Ovary (tissue), 10 donors: ENCODE measurements at places on chromosomes 5 and 9.
A peak's percentile ranks its signal among the peaks of the same experiment; 100 is the strongest.

DNA sequence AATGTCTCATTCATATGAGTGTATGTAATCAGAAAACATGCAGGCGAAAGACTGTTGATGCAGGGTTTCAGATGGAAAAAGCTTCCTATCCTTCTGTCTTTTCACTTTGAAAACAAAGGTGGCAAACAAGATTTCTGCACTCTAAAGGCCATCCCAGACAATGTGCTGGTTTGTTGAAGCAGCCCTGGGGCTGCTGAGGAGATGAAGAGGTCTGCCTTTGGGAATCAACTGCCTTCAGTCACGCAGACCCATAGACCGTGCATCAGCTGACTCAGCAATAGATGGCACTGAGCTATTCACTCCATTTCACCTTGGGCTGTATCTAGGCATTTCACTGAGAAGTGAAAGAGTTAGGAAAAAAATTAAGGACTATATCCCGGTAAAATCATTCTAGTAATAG is 60.5 kb upstream of the C5orf46 start:
- DNase-seq = no peak

DNA sequence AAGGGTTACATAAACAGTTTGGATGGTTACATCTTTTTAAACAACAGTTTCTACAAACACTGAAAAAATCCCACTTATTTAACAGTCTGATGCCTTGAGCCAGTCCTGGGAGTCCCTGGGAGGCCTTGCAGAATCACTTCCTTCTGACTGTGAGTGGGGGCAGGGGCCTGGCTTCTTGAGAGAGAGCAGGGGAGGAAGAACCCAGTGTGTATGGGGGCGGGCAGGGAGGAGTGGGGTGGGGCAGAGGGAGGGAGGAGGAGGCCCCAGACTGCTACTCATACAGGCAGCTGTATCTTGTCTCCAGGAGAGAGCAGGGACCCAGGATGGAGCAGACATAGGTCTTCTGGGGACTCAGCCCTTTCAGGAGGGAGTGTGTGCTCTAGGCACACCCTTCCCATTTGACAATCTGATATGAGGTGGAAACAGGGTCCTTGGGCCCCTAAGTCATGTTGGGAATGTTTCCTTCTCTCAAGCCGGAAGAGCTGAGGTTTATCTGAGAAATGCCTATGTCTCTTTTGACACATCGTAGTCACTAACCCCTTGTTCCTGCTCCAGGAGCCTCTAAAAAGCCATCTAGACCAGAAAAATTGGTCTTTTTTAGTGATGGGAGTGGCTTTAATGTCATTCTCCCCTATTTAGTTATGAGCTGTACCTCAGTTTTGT is 52.8 kb downstream of the IRF1 start:
- peak; percentile 86 for DNase-seq

DNA sequence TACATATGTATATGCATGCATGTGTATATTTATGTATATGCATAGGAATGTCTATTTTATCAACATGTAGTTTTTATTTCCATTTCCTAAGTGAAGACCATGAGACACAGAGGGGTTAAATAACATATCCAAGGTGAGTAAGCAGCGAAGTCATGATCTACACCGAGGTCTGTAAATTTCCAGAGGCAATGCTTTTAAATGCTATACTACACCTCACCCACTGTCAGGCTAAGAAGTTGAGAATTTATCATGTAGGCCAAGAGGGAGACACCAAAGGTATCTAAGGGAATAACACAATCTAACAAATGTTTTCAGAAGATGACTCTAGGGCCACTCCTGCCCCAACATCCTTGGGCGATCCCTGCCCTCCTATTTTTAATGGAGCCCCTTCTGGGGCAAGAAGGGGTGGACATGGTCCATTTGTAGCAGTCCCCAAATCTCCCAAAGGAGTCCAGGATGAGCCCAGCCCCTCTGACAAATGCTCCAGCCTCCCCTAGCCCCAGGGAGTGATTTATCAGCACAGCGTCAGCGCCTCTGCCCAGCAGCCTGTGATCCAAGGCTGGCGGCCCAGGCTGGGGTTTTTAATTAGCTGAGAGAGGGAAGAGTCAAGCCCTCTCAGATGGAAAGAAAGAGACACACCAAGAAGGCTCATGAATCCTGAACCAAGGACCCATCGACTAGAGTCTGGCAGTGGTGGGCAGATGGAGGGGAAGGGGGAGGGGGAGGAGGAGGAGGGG is 339.9 kb downstream of the ASTN2 start:
- no peak for DNase-seq

DNA sequence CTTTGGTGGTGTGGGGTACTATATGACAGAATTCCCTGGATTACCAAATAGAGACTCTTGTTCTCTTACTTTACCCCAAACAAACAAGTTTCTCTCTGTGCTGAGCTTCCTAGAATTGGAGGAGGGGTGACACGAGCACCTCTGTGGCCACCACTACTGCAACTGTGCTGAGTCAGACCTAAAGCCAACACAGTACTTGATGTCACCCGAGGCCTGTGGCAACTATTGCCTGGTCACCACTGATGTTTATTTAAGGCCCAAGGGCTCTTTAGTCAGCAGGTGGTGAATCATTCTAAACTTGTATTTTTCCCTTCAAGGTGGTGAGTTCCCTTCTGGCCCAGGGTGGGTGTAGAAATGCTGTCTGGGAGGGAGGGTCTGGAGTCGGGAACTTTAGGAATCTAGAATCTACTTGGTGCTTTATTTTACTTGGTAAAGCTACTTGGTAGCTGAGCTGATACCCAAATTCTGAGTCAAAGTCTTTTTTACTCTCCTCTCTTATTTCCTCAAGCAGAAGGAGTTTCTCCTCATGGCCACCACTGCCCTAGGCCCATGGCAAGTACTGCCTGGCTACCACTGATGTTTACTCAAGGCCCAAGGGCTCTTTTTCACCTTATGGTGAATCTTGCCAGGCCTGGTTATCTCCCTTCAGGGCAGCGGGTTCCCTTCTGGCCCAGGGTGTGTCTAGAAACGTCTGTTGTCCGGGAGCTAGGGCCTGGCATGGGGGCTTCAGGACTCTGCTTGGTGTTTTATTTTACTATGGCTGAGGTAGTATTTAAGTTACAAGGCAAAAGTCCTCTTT is 9.8 kb downstream of the LURAP1L start:
- DNase-seq = no peak

- no peak for DNase-seq
Observed at GRCh38 chr5:34684281-34684979, 28.3 kb downstream of the RAI14 start.

DNA sequence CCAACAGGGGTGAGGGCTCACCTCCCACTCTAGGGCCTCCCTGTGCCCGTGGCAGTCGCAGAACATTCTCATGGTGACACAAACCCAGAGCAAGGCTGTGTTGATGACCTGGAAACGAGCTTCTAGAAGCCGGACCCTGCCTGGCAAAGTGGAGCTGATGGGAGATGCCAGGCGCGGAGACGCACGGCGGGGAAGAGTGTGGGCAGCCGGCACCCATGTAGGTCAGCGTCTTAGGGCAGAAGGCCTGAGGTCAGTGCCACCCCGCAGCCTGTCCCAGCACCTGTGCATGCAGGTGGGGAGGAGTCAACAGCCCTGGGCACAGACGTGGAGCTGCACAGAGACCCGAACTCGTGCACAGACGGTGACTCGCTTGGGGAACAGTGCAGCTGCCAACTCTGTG is 5.4 kb downstream of the SLC6A18 start:
- DNase-seq = no peak

GRCh38 chr5:93621327-93621798 is 38.3 kb downstream of the NR2F1 start:
- DNase-seq = peak; percentile 77

GRCh38 chr5:1537603-1538154 is 13.9 kb upstream of the LPCAT1 start:
- no peak for DNase-seq

GRCh38 chr5:62560786-62561185 is 17.8 kb upstream of the LRRC70 start:
- DNase-seq = no peak

GRCh38 chr5:10457682-10458574 is 16.2 kb downstream of the ROPN1L start:
- DNase-seq = no peak

GRCh38 chr9:94298949-94299599 is 29.4 kb downstream of the NUTM2F start:
- DNase-seq = no peak

DNA sequence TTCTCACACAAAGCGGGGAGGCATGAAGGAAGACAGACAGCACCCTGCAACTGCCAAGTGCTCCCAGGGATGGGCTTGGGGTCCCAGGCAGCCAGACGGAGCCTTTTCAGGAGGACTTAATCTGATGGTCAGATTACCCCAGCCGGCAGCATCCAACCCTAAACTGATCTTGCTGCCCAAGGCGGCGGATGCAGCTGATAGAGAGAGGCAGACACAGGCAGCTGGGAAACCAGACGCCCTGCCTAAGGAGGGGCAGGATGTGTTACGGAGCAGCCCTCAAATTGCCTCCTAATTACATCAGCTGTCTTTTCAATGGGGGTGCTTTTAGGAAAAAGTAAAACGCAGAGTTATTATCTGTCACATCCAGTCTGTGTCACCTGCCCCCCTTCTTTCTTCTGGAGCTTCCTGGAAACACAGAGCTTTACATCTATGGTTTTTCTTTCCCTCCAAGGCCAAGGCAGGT is 190.9 kb upstream of the PANK3 start:
- DNase-seq = no peak

- peak; percentile 86 for DNase-seq
Observed at GRCh38 chr9:89603767-89604665, 796 bp upstream of the GADD45G start.

DNA sequence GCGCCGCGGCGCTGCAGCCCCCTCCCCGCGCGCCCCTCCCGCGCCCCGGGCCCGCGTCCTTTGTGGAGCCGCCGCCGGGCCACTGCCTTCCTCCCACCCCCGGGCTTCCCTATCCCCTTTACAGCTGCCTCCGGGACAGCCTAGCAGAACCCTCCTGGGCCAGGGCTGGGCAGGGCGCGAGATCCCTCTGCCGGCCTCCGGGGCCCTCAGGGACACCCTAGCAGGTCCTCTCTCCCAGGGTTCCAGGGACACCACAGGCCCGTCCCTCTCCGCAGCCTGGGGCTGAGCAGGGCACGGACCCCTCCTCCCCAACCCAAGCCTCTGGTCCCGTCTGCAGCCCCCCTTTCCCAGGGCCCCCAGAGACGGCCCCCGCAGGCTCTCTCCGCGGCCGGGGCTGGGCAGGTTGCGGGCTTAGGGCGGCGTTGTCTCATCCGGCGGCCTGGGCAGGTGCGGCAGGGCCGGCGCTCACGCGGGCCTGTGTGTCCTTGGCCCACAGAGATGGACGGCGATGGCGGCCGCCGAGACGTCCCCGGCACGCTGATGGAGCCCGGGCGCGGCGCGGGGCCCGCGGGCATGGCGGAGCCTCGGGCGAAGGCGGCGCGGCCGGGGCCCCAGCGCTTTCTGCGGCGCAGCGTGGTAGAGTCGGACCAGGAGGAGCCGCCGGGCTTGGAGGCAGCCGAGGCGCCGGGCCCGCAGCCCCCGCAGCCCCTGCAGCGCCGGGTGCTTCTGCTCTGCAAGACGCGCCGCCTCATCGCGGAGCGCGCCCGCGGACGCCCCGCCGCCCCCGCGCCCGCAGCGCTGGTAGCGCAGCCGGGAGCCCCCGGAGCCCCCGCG is 710 bp downstream of the WNK2 start:
- no peak for DNase-seq

GRCh38 chr9:7879551-7880245 is 80.1 kb upstream of the DMAC1 start:
- DNase-seq = no peak

DNA sequence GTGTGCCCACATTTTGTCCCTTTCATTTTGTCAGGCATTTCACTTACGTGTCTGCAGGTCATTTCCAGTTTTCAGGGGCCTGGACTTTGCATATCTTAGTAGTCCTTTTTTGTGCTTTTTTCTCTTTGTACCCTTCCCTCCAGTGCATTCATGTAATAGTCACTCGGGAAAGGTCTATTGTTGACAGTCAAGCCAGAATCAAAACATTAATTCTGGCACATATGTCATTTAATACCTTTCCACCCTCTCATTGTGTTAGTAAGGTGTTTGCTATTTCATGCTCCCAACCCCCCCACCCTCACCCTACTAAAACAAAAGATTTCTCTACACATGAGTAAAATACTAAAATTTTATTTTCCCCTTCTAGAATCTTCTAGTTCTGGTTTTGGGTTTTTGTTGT is 42.7 kb downstream of the UGCG start:
- DNase-seq = no peak

- peak; percentile 68 for DNase-seq
Observed at GRCh38 chr5:95808686-95809413, 13.7 kb downstream of the GLRX start.

DNA sequence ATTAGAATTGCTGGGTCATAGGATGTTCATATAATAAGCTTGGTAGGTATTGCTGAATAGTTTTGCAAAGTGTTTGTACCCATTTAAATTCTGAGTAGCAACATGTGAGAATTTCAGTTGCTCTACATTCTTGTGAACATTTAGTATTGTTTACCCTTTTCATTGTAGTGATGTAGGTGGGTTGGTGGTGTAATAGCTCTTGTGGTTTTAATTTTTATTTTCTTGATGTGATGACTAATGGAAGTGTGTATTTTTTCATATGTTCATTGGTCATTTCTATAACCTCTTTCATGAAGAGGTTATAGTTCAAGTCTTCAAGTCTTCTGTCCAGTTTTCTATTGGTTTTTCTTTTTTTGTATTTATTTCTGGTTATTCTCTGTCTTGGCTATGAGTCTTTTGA is 34.4 kb downstream of the RASA1 start:
- DNase-seq = no peak

GRCh38 chr9:108040783-108041182 is 551.2 kb upstream of the KLF4 start:
- DNase-seq = no peak

GRCh38 chr9:112844771-112845542 is 45.7 kb downstream of the SLC46A2 start:
- DNase-seq = peak; percentile 73

GRCh38 chr5:111856876-111857466 is 100.0 kb upstream of the NREP start:
- DNase-seq = no peak

DNA sequence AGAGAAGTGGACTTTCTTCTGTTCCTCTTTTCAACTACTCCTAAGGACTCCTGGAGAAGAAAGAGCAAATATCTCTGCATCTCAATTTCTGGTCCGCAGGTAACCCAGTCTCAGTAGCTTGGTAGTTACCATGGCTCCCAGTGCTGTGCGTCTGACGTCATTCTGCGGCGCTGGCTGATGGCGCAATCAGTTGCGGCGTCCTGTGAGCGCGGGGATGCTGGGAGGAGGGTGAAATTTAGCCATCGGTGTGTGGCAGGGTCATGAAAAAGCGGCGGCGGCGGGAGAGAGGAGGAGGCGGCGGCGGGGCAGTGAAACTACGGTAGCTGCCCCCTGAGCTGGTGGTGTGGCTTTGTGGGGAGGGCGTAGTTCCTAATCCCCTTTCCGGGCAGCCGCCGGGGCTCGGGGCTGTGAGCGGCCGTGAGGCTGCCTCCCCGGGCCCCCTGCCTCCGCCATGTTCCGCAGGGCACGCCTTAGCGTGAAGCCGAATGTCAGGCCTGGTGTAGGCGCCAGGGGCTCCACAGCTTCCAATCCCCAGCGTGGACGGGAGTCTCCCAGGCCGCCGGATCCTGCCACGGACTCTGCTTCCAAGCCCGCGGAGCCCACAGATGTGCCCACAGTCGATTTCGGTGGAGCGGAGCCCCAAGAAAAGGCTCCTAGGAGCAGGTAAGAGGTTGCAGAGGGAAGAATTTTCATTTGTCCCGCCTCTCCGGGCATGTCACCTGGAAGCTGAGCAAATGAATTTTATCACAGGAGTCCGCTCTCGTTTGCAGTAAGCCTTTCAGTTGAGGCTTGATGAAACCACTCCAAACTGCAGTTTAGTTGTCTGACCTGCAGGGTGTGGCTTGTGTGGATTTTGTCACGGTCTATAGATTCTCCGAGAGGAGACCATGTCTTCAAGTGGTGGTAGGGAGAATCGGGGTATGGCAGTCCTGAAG is at the start of gene BDP1:
Gene BDP1 (plus strand): TSS at position 225 of the 935 bp plus-strand sequence. CDS start 227 bp downstream, at position 452.
- peak; percentile 97 for DNase-seq

- DNase-seq = no peak
Observed at GRCh38 chr5:13477118-13477737, 467.3 kb downstream of the DNAH5 start.
